ENCODE measurements at places on chromosomes 13 and 19. TPM values are rescaled to one million over a fixed set of nuclear protein-coding genes. Genes with fewer than 3 reads are reported as not detected.

DNA sequence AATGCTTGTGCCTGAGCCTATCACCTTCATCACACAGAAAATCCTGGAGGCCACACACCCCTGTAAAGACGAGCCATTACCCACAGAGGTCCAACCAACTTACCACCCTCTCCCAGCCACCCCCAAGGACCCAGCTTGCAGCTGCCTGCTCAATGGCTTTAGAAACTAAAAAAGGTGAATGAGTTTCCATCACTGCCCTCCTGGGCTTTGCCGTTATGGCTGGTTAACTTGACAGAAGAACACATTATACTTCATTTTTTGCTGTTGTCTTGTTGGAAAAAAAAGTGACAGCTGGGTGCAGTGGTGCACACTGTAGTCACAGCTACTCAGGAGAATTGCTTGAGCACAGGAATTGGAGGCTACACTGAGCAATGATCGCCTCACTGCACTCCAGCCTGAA lies 17.4 kb upstream of the FEM1A start:
- DNase-seq, result no peak

DNA sequence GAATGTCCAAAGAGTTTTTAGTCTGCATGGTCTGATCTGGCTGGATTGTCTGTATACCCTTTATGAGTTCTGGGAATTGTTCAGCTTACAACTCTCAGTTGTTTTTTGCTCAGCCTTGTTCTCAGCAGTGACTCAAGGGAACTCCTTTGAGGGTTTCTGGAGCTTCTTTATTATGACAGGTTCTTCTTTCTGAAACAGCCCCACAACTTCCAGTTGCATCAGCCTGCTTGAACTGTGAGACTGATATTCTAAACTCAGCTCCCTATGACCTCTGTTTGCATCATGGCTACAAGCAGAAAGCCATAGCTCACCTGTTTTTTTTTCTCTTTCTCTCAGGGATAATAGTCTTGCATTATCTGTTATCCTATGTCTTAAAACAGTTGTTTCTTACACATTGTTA lies 85.0 kb downstream of the TDRD3 start:
- no peak for DNase-seq

CEBPA gene
- total RNA-seq, result 0.13 TPM

ZNF606 gene
- total RNA-seq, result 4.1 TPM

GRK1 gene
- total RNA-seq, result not detected

MOB3A gene
- 22.8 TPM for total RNA-seq

DNA sequence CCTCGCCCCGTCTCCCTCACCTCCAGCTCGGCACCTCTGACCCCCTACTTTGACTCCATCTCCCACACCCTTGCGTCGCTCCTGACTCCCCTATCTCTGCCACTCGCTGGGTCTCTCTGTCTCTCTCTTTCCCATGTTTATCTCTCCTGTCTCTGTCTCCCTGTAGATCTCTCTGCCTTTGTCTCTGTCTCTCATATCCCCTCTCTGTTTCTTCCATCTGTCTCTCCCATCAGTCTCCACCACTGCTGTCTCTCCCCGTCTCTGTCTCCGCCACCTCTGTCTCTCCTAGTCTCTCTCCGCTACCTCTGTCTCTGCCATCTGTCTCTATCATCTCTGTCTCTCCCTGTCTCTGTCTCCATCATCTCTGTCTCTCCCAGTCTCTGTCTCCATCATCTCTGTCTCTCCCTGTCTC lies 12.4 kb upstream of the BBC3 start:
- DNase-seq, result no peak

- no peak for DNase-seq
Observed at GRCh38 chr19:2308114-2308556, at the start of gene LINGO3. LINGO3 (minus strand) TSS chr19:2308154; CDS start chr19:2291776, 16,378 bp downstream.

GRCh38 chr13:30620941-30621340 lies 3.2 kb downstream of the USPL1 start:
- no peak for DNase-seq

DNA sequence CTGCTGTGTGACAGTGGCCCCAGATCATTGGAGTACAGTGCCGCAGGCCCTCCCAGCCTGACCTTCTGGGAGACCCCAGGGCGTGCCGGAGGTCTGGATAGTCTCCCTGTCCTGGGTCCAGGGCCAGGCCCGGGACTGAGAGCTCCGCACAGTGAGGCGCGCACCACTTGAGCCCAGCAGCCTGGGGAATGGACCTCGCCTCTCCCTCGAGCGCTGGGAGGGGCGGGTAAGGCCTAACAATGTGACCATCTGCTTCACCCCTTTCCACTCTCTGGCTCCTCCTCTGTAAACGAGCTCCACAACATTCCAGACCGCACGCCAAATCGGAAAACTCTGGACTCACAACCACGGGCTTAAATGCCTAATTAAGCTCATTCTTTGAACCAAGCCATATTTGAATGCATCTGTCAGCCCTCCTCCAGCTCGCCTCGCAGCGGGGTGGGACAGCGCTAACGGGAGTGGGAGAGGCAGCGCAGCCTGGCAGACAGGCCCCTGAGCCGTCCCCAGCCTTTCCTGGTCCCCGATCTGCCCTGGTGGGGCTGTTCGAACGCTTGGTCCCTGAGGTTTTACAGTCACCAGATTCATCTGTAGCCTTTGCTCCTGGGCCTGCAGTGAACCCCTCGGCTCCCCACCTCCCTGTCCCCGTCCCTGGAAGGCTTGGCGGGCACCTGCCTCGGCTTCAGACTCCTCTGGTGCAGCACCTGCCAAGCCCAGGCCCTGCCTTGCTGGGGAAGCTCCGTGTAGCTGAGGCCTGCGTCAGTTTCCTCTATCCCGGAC lies 120.7 kb upstream of the VSTM2B start:
- no peak for DNase-seq

GRCh38 chr19:739998-740715 lies 10.8 kb upstream of the MISP start:
- DNase-seq, result no peak

SMIM44 gene
- not detected for total RNA-seq

DNA sequence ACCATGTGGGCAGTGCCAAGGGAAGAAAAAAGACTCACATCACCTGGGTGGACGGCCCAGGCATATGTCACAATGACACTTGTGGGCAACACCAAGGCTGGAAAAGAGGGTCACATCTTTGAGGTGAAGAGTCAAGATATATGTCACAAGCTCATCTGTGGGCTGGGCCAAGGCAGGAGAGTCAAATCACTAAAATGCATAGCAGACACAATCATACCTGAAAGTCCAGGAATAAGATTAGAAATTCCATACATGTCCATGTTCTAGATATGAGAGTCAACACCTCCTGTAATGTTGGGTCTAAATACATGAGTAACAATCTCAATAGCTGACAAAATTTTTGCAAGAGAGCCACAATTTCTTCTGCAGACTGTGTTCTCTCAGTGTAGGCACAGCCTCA lies 145.0 kb downstream of the ZNF675 start:
- DNase-seq, result no peak

SHISA7 gene
- not detected for total RNA-seq

OLFM2 gene
- 0.39 TPM for total RNA-seq

All from dermis microvascular lymphatic vessel endothelial cell (primary cell).